ENCODE measurements at places on chromosomes 3 and 15.

DNA sequence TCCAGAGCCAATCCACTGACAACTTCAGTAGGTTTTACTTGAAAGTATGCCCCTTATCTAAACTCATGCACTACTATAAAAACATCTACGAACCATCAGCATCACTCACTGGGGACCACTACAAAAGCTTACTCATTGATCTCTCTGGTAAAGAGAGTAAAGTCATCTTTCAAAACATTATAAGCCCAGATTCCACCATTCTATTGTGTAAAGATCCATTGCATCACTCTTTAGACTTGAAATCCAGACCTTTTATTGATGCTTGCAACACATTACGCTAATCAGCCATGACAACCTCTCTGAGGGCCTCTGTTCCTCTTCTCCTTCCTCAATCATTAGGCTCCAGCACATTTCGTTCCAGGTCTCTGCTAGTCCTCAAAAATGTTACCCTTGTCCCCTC, 248.9 kb upstream of the WNT5A start:
- DNase-seq, result no peak

GRCh38 chr3:47984075-47984728, 32.0 kb downstream of the MAP4 start:
- DNase-seq, result no peak

- DNase-seq, result no peak
These were observed 34.3 kb upstream of the FLNB start for GRCh38 chr3:57973715-57974477.

- no peak for DNase-seq
These were observed 14.0 kb downstream of the TMEM158 start for GRCh38 chr3:45212095-45212468.

GRCh38 chr3:30407651-30408050, 198.8 kb upstream of the TGFBR2 start:
- no peak for DNase-seq

DNA sequence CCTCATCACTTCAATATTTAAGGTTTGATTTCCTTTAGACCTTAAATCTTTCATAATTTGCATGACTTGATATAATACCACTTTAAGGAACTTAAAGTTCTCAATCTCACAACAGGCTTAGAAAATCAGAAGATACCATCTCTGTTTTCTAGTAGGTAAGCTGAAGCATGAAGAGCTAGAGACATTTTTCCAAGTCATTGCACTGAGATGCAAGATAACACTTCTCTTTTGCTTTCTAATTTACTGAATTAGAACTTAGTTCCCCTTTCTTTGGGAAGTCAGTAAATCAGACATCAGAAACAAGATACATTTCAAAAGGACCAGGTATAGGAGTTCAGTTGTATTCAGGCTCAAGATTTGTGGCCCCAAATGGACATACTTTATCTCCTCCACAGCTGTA, 79.7 kb downstream of the DZIP3 start:
- no peak for DNase-seq

- no peak for DNase-seq
These were observed 13.4 kb downstream of the RBP1 start for GRCh38 chr3:139526146-139526545.

GRCh38 chr3:11392014-11392859, 120.0 kb downstream of the ATG7 start:
- DNase-seq, result no peak

DNA sequence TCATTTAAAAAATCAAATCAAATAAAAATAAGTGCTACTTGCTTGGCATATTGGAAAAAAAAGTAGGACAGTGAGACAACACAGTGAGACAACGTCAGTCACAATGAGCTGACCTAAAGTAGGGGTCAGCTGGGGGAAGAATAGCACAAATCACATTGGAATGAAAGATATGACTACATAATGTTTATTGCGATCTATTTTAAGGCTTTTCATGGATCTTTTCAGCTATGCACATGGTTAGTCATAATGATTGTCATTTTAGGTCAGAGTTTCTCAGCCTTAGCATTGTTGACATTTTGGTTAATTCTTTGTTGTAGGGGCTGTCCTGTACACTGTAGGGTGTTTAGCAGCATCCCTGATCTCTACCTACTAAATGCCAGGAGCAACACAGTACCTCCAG, 44.5 kb downstream of the CMSS1 start:
- DNase-seq, result no peak

Measured in activated CD4-positive, alpha-beta T cell treated with anti-CD3 and anti-CD28 coated beads for 48 hours (primary cell).